ENCODE measurements at places on chromosomes 11 and 22.

DNA sequence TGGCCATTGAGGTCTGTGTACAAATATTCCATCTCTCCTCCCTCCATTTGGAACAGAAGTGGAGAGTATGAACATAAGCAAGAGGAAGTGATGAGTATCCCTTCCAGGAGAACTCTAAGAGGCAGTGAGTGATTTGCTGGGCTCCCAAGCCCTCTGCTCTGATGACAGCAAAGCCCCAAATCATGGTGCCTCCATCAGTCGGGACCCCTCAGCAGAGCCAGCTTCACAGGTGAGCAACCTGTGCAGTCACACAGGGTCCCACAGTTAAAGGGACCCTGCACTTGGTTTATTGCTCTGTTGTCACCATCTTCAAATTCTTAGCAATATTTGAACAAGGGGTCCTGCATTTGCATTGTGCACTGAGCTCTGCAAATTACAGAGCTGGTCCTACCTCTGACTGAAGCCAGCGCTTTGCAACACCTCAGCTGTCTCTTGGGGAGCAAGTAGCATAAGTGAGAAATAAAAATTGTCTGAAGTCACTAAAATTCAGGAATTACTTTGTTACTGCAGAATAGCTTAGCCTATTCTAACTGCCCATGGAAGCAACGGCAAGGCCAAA lies 466.4 kb downstream of the MN1 start:
- DNase-seq = no peak

- no peak for DNase-seq
Observed at GRCh38 chr11:69199583-69200315, 44.0 kb downstream of the SMIM38 start.

GRCh38 chr11:75029836-75030631 lies 41.3 kb downstream of the NEU3 start:
- DNase-seq = no peak

GRCh38 chr22:39364714-39365491 lies 15.1 kb downstream of the SYNGR1 start:
- no peak for DNase-seq

DNA sequence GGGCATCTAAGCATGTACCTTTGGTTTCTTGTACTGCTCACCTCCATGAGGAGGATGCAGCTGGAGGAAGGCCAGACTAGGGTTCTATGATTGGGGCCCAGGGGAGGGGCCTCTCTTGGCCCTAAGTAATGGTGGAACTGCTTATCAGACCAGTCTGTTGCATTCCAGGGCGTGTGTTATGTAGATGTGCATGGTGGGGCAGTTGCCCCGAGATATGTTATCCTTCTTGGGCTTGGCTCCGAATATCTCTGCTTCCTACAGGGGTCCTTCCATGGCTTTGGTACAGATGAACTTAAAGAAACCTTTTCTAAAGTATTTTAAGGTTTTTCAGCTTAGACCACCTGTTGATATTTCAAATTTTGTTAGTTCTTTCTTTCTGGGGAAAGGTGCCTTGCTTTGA lies 126.0 kb downstream of the SWAP70 start:
- DNase-seq = no peak

GRCh38 chr22:47192651-47193437 lies 430.4 kb downstream of the TBC1D22A start:
- no peak for DNase-seq

DNA sequence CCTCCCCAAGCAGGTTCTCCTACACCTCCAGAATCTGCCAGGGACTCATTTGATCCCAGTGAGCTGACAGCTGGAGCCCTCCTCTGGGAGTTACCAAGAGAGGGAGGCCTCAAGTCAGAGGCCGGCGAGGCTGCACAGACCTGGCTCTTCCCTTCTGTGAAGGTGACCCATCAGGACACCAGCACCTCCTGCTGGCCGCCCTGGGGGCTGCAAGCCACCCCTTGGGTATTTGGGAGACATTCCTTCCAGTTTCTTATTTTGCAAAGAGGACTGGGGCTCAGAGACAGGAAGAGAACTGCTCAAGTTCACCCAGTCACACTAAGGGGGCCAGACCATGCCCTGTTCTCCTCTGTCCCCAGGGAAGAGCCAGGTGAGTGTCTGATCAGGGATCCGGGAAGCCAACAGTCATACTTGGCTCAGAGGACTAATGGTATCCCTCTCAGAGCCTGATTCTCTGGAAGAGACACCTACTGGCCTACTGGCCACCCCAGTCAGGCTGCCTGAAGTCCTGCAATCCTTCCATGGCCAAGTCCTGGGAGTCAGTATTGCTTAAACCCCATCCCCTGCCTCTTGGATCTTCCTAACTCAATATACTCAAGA lies 40.5 kb upstream of the RIC3 start:
- DNase-seq = no peak

- DNase-seq = no peak
Observed at GRCh38 chr11:13889552-13890249, 72.8 kb upstream of the SPON1 start.

- DNase-seq = no peak
Observed at GRCh38 chr11:87141980-87142514, 104.3 kb downstream of the TMEM135 start.

DNA sequence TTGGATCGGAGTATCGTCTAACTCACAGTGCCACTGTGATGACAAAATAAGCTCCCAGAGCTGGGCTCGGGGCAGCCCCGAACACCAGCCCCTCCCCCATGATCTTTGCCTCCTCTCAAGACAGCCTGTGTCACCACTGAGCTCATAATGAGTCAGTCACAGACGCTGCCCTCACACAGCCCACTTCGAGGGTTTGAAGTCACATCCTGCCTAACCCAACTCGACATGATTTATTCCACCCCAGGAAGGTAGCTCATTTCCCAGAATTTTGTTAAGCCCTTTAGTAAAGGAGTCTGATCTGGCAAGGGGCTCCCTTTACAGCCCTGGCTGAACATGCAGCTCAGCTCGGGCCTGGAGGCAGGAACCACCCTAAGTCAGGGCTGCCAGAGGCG lies 22.8 kb downstream of the MYH9 start:
- peak; percentile 47 for DNase-seq

GRCh38 chr11:58567889-58568512 lies 7.7 kb downstream of the LPXN start:
- DNase-seq = peak; percentile 51

GRCh38 chr11:65661599-65662246 lies 993 bp downstream of the RELA start:
- no peak for DNase-seq

GRCh38 chr11:132472411-132473172 lies 1059.7 kb downstream of the OPCML start:
- no peak for DNase-seq

DNA sequence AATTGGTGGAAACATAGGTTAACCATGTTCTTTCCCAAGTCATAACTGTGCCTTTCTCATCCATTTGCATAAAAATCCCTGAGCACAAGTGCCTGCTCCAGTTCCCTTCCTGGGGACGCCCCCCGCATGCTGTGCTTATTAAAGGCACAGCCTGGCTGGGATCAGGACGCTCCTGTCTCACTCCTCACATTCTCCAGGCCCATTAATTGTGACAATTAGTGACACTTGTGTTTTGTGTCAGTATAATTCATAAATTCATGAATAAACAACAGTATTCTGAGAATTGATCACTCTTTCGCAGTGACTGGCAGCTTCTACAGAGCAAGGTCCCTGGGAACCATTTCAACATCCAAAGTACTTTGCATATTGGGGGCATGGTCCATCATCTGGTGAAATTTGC lies 1354.4 kb downstream of the TBC1D22A start:
- DNase-seq = no peak

GRCh38 chr11:35292279-35292678 lies 127.1 kb downstream of the SLC1A2 start:
- DNase-seq = no peak

DNA sequence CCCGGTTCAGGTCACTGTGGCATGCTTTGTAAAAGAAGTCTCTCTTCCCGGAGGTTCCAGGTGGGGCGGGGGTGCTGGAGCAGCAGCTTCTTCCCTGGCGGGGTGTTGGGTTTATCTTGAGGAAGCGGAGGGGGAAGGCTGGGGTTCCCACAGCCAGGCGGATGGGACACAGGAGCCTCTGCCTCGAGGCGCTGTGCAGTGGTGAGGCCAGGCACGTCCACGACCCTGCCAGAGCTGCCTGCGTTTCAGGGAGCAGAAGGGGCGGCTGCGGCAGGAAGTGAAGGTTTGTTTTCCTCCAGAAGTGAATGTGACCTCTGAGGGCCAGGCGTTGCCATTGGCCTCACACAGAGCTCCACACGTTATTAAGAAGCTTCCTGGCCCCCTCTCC lies 20.1 kb upstream of the ADORA2A start:
- no peak for DNase-seq

GRCh38 chr22:31857247-31857646 lies 87.1 kb upstream of the YWHAH start:
- no peak for DNase-seq

- DNase-seq = peak; percentile 42
Observed at GRCh38 chr11:61587951-61588727, 7.3 kb upstream of the SYT7 start.

DNA sequence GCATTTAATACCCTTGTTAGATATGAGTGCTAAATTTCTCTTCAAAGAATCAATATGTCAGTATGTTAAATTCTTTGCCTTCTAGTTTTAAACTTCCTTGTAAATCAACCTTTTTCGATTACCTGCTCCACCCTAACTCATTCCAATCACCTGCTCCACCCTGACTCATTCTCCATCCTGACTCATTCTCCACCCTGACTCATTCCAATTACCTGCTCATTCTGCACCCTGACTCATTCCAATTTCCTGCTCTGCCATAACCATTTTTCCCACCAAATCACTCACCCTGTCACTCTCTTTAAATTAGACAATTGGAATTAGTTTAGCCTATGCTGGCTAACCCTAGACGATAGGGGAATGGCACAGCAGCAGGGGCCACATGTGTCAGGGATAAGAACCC lies 519.5 kb upstream of the LRRC4C start:
- DNase-seq = no peak

GRCh38 chr11:42709216-42709615 lies 602.6 kb upstream of the API5 start:
- no peak for DNase-seq

- no peak for DNase-seq
Observed at GRCh38 chr11:112834277-112834755, 126.9 kb upstream of the NCAM1 start.

GRCh38 chr11:11540157-11540556 lies 81.6 kb downstream of the GALNT18 start:
- DNase-seq = no peak

GRCh38 chr11:14544611-14545010 lies 24.4 kb upstream of the PSMA1 start:
- DNase-seq = no peak

DNA sequence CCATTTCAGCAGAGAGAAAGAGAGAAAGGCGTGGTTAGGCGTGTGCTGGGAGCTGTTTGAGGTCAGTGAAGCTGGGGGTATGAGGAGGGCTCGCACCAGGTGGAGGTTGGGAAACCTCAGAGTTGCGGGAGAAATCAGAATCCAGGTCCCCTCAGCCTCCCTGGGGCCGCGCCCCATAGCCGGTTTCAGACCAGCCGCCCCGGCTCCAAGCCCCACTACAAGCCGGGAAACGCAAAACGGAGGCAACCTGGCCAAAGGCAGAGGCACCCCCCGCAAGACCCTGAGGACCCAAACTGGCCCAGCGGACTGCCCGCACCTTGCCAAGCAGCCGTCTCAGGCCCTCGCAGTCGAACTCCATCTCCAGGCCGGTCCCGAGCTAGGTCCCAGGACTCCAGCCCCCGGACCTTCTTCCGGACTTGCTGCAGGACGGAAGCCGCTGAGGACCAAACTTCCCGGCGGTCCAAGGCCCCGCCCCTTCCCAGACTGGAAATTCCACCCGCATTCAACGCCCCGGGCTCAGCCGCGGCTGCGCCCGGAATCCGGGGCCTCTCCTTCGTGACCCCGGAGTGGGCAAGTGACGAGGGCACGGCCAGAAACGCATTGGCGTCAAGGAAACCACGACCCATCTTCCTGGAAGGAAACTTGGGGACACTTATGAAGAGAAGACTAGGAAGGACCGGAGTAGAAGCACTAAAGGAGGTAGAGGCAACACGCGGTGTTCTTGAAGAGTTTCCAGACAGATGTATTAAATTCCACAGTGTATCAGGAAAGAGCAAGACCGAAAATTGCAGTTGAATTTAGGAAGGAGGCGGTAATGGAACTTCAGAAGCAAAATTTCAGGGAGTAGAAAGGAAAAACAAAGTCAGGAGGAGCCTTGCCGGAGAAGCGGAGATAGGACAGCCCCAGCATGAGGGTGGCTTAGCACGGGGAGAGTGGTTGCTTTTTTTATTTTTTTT lies at the start of gene UEVLD:
TSS of gene UEVLD (minus strand) at position 438 of the 956 bp plus-strand sequence. CDS start at position 358, 80 bp downstream.
- DNase-seq = peak; percentile 5

DNA sequence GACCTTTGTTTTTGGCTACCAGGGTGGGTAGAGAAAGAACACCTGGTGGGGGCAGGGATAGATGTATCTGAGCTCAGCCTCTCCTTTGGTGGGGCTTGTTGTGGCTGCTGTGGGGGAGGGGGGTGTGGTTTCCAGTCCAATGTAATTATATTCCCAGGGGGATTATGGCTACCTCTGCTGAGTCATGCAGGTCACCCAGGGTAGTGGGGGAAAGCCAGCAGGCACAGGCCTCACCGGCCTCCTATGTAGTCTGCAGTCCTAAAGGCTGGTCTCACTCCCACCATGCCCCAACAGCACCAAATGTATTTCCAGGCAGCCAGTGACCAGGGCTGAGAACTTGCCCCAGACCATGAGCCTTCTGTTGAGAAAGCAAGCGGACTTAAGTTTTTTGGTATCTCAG lies 119.6 kb downstream of the DYNC2H1 start:
- no peak for DNase-seq

DNA sequence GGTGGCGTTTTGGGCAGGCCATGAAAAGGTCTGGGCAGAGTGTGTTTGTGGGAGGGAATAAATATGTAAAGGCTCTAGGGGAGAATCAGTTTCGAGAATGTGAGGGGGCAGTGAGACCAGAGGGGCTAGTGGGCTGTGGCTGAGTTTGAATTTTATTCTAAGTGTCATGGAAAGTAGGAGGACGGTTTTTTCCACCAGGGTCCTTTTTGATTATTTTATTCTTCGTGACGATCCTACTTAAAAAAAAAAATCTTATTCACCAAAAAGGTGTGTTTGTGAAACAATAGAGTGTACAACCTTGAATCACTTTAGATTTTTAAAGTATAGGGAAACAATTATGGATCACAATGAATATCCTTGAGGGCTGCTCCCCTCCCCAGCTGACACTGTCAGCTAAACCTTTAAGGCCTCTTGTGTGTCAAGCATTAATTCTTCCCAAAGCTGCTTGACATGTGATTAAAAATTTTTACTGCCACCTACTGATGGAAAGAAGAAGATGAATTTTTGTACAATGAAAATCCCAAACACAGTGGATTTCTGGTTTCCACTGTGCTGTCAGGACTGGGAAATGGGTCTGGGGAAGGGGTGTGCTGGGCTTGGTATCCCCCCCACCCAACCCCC lies 107.5 kb upstream of the OR4B1 start:
- no peak for DNase-seq

DNA sequence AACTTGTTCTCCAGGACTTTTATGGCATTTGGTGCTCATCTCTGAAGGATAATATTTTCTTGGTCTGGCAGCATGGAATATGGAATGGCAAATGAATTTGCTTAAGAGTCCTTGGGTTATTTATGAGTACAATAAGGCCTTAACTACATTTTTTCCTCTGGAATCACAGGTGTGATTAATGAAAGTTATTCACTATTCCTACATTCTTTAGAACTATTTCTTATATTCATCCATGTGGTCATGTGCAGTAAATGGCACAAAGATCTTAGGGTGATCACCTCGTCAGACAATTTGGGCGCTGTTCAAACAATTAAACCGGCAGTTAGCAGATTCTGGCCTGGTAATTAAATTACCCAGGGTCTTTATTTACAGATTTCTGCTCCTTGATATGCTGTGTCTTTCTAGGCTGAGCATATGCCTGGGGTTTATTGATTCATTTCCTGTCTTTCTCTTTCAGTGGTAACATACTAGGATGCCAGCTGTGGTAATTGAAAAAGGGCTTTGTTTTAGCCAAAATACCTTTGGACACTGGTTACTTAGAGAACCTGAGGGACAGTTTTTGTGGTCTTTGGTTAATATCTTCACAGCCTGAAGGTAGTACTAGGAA lies 31.6 kb downstream of the SIK2 start:
- no peak for DNase-seq

Data from activated naive CD4-positive, alpha-beta T cell (primary cell).